Naive thymus-derived CD4-positive, alpha-beta T cell (primary cell): ENCODE measurements at places on chromosomes 1 and 21. TPM values are rescaled to one million over a fixed set of nuclear protein-coding genes. Genes with fewer than 3 reads are reported as not detected.

DNA sequence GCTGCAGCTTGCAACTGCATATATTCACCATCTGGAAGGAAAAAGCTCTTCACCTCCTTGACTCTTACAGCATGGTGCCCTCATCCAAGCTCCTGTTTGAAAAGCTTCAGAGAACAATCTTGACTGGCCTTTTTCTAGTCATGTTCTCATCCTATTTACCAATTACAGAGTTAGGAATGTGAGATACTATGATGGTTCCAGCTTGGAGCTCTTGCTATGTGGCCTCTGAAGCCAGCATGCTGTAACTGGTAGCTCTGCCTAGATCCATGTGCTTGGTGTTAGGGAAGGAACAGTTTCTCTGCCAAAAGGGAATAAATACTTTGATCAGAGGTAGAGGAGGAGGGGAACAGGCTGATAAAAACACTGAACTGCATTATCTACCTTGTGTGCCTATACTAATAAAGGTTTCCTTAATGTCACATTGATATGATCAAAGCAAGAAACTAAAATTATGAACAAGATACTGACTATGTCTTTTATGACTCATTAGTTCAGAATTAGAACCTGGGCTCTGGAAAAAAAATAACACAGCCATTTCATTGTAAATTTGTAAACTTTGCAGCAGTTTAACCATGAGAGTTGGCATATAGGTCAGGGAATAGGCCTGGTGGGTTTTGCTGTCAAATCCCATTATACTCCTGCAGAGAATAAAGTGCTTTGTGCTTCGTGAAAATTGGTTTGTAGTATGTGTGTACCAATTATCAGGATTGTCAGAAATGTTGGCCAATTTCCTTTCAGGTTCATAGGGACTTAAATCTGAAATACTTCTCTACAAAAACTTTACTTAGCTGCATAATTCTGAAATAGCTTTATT, 92.7 kb downstream of the LEPR start:
- DNase-seq = no peak

GRCh38 chr21:43689556-43690337, 29.2 kb upstream of the PDXK start:
- no peak for DNase-seq

GRCh38 chr1:230149751-230150584, 82.9 kb downstream of the GALNT2 start:
- DNase-seq = no peak

GRCh38 chr1:54981466-54981865, 1.0 kb downstream of the TMEM61 start:
- no peak for DNase-seq

DNA sequence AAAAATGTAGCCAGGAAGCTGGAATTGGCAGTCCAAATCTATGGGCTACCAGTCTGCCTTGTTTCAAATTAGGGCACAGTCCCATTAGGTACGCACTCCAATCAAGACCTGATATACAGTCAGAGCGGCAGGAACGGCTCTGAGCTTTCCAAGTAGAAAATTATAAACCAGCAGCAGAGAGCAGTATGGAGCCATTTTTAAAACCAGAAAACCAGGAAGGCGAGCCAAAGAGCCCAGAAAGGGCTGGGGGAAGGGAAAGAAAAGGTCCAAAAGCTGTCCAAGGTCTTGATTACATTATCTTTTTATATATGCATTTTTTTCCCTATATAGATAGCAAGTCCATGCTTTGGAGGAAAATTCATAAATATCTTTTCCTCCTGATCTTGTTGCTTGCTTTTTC, 719.0 kb downstream of the RWDD3 start:
- DNase-seq = no peak

- no peak for DNase-seq
Measured at GRCh38 chr1:152801333-152801732, 4.8 kb downstream of the LCE1D start.

DNA sequence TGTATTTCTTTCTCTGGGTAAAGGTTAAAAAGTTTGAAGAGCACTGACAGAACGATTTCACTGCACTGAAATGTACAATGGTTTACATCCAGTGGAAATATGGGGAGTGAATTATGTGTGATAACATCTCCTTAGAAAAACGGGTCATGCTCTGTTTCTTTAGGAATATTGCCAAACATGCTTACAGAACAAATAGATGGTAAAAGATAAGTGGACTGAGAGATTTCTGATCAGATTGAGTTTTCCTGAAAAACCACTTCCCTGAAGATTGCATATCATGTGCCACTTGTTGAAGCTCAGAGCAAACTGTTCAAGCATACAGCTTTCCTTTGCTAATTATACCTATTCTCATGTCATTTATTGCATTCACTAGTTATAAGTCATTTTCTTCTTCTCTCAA, 29.9 kb upstream of the DISP1 start:
- DNase-seq = no peak

DNA sequence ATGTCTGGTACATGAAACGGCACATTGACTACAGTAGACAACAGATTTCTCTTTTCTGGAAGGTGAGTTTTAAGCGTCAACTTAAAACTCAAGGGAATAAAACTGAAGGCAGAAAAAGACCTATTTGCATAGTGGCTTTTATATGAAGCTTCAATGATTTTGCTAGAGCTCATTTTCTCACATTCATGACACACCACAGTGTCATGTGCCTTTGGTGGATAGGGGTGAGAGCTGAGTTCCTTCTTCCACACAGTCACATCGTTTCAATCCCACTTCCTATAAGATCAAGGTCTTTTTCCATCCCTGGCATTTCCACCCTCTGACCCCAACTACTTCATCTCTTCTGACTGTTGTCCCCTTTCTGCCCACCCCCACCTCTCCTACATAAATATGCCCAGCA, 31.0 kb downstream of the IL12RB2 start:
- no peak for DNase-seq

DNA sequence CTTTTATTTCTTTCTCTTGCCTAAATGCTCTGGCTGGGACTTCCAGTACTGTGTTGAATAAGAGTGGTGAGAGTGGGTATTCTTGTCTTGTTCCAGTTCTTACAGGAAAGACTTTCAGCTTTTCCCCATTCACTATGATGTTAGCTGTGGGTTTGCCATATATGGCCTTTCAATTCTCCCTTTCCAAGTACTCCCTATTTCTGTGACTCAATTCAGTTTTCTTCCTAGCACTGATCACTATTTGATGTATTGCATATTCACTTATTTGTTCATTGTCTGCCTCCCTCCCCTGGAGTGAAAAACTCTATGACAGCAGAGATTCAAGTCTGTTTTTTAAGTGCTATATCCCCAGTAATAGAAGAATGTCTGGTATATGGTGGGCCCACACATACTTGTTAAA, 618.2 kb upstream of the CAMK1G start:
- no peak for DNase-seq

GRCh38 chr1:236024641-236025040, 40.2 kb downstream of the NID1 start:
- DNase-seq = no peak

GRCh38 chr1:153228491-153228890, 11.1 kb downstream of the PRR9 start:
- no peak for DNase-seq

DNA sequence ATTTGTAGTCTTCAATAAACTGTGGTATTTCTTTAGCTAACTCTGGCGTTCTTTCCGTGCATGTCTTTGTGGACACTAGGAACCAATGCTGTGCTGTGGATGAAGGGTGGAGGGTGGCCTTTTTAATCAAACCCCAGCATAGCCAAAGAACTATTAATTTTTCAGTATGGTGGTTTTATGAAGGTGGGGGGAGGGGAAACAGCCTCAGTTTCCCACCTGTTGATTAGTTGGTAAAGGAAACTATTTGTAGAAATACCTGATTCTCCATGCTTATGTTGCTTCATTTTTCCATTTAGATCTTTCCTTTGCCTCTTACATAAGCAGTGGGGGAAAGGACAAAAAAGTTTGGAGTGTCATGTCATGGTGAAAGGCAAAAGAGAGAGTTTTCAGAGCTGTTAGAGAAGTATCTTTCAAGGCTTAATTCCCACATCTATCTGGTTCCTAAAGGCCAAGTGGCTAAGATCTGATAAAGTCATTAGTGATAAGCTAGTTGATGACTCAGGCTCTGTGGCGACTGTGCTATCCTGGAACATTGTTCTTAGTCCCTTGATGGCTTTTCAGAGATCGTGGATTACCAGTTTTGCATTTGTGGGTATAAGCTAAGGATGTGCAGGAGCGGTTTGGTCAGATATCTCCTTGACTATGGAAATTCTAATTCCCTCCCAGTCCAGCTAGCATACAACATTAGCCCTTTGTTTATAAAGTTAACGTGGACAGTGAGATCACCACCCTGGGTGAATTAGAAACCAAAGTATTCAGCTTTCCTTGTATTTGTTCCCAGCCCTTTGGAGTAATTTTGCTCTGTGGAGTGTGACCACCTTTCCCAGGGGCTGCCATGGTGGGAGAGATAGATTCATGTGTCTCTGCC, 8.7 kb upstream of the HAX1 start:
- DNase-seq = no peak

DNA sequence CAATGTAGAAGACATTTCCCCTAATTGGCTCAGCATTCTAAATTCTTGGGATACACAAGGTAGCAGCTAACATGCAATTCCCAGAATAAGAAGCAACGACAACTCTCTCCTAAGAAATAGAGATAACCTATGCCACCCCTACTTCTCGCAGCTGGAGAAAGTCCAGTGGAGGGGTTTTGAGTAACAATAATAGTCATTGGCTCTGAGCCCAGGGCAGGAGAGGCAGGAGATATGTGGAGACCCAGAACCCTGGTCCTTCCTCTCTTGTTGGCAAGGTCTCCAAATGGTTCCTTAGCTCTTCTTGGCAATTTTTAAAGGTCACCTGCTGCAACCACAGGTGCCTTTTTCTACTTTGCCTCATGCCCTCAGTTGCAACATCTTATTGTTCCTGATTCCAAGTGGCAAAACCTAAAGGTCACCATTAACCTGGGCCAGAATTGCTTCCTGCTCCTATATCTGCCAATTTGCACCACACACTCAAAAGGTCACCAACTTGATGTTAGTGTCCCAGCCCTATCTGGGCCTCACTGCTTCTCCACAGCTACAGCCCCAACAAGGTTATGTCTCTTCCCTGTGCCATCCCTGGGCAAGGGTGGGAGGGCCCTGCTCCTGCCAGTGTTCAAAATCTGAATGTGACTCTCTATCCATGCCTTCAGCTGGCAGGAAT, 36.7 kb downstream of the TBX15 start:
- no peak for DNase-seq

The MNDA gene
- total RNA-seq = not detected in 2 replicates

The PTCH2 gene
- 1.6 TPM for total RNA-seq

The KCNQ4 gene
- 0.16 TPM for total RNA-seq

The ERICH3 gene
- not detected for total RNA-seq

The TMEM201 gene
- 9.7 TPM for total RNA-seq

The ZNF648 gene
- not detected for total RNA-seq

The MYBPH gene
- total RNA-seq = not detected

The PDZK1 gene
- total RNA-seq = not detected

The ZMYND12 gene
- total RNA-seq = 0.28 and 0.44 TPM in 2 replicates

The HJV gene
- total RNA-seq = not detected
